Heart left ventricle (tissue), 16 donors: ENCODE measurements at places on chromosomes 13 and 19. TPM values are rescaled to one million over a fixed set of nuclear protein-coding genes. Genes with fewer than 3 reads are reported as not detected.
A peak's percentile ranks its signal among the peaks of the same experiment; 100 is the strongest.

DNA sequence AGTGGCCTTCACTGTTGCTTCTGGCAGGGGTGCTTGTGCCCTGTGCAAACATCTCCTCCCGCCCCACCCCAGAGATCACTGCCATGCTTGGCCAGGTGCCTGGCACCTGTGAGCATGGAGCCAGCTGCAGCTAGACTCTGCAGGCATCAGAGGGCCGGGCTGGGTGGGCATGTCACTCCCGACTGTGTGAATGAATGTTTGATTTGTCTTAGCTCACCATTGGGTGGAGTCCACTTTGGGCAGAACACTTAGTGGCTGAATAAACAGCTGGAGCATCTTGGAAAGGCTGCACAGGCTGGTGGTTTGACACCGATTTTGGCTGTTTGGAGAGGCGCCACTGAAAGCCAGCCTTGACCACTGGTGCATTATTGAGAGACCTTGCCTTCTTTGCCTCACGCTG is 267.3 kb downstream of the DLEU7 start:
- DNase-seq = no peak

GRCh38 chr19:35293363-35293739 is 1.4 kb downstream of the MAG start:
- no peak for DNase-seq

GRCh38 chr13:94656766-94657165 is 55.1 kb downstream of the GPR180 start:
- no peak for DNase-seq

GRCh38 chr19:27773318-27774094 is 1439.4 kb downstream of the UQCRFS1 start:
- DNase-seq = no peak

- DNase-seq = no peak
These were observed 2.9 kb downstream of the PLEKHG2 start for GRCh38 chr19:39415111-39416046.

DNA sequence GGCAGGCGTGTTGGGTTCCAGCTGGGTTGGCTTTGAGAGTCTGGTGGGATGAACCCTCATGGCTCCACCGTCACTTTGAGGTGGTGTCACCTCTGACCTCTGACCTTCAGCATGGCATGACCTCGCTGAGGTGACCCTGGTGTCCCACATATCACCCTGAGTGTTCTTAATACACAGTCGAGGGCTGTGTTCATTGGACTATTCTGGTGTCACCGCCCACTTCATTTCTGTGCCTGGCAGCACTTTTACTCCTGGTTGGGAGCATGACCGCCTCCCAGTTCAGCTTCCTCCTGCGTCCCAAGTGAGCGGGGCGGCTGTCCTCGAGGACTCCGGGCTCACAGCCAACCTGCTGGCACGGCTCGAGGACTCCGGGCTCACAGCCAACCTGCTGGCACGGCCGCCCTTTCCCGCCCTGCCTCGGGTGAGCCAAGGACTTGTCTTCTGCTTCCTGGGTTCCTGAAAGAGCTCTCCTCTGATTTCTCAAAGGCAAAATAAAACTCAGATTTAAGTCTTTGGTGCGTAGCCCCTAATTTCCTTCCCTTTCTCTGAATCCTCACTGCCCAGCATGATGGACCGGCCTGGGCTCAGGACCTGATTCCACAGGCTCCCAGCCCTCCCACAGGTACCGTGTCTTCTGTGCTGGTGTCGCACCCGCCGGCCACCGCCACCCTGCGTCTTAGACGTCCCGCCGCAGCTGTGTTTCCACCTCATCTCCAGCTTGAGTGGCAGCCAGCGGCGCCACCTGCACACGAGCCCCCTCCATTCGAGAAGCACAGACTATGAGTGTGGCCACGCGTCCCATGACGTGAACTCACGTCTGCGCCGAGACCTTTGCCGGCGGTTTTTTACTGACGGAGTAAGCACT is 10.4 kb downstream of the ATP4B start:
- peak; percentile 94 for DNase-seq

CD37 gene
- 45.2 TPM for total RNA-seq

KLK6 gene
- not detected for total RNA-seq
